ENCODE measurements at places on chromosomes 1 and 21. TPM values are rescaled to one million over a fixed set of nuclear protein-coding genes. Genes with fewer than 3 reads are reported as not detected.

The VSIG8 gene
- total RNA-seq: under 0.01 TPM

The ITLN1 gene
- total RNA-seq: not detected

The DNAJC28 gene
- 1.7 TPM for total RNA-seq

The HFM1 gene
- total RNA-seq: 0.43 TPM

The KRTAP21-2 gene
- not detected for total RNA-seq

The FLG2 gene
- under 0.01 TPM for total RNA-seq
